ENCODE measurements at places on chromosomes 11 and 22. TPM values are rescaled to one million over a fixed set of nuclear protein-coding genes. Genes with fewer than 3 reads are reported as not detected.
A peak's percentile ranks its signal among the peaks of the same experiment; 100 is the strongest.

- DNase-seq, result peak; percentile 80
These were observed 6.4 kb downstream of the FADS2 start for GRCh38 chr11:61834278-61835048.

The RPS6KB2 gene
- 57.5 TPM for total RNA-seq

- DNase-seq, result no peak
These were observed 92.3 kb upstream of the PAX6 start for GRCh38 chr11:31903225-31904074.

DNA sequence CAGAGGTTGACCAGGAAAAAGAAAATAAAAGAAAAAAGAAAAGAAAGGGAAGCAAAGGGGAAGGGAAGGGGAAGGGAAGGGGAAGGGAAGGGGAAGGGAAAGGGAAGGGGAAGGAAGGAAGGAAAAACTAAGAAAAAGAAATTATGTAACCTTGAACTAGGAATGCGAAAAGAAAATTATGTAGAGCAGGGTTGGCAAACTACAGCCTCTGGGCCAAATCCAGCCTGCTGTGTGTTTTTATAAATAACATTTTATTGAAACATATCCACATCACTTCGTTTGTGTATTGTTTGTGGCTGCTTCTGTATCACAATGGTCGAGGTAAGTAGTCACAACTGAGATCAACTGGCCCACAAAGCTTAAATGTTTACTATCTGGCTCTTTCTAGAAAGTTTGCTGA lies 56.7 kb downstream of the CLPB start:
- no peak for DNase-seq

The DYNC2H1 gene
- 1.7 TPM for total RNA-seq

DNA sequence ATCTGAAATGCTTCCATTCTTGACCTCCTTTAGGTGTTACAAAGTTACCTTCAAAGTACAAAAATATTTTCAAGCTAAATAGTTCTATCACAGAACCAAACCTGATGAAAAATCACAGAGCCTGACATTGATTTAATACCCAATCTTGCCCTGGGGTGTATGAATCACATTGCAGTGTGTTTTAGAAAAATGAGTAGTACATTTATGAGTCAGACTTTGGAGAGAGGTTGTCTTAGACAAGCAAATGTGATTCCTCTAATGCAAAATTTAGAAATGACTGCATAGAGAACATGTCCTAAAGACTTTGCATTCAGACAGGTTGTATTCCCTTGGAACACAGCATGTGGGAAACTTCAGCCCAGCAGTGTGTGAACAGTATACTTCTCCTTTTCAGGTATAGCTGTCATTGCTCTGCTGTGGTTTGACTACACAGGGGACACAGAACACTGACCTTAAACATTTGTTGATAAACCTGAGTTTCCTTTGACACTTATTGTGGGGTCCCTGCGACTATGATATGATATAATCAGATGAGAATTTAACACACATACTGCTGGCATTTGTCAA lies 972.1 kb downstream of the JRKL start:
- no peak for DNase-seq
